A172 (cell line): ENCODE measurements at places on chromosomes 11 and 22. TPM values are rescaled to one million over a fixed set of nuclear protein-coding genes. Genes with fewer than 3 reads are reported as not detected.

The APOL5 gene
- not detected in 2 replicates for total RNA-seq

The ASCL3 gene
- total RNA-seq = not detected in 2 replicates

The PKDREJ gene
- total RNA-seq = under 0.01 TPM in 1 of 2 replicates, not detected in the other

DNA sequence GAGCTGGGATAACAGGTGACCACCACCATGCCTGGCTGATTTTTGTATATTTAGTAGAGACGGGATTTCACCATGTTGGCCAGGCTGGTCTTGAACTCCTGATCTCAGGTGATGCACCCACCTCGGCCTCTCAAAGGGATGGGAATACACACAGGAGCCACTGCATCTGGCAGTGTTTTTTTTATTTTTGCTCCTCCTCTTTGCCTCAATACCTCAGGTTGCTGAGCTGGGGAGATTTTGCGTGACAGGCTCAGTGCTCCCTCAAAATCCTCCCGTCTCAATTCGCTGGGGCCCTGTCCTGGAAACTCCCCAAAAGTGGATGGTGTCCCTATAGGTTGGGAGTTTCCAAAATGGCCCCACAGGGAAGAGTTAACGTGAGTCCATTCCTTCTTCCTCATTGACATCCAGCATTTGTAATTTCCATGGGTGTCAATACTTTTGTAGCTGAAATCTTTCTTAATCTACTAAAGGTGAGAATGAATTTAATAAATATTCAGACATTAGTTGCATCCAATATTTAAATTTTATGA is 71.8 kb downstream of the GGTLC2 start:
- DNase-seq = no peak

GRCh38 chr11:1603629-1604028 is 4.6 kb downstream of the KRTAP5-3 start:
- DNase-seq = no peak

GRCh38 chr11:2571598-2572281 is 126.9 kb downstream of the KCNQ1 start:
- no peak for DNase-seq

- DNase-seq = no peak
These were observed at the start of gene MRPL23 for GRCh38 chr11:1946812-1947484. MRPL23 (plus strand) TSS chr11:1947332; CDS start chr11:1947363, 31 bp downstream.

- DNase-seq = no peak
These were observed 139.3 kb downstream of the FEZ1 start for GRCh38 chr11:125356797-125357196.

DNA sequence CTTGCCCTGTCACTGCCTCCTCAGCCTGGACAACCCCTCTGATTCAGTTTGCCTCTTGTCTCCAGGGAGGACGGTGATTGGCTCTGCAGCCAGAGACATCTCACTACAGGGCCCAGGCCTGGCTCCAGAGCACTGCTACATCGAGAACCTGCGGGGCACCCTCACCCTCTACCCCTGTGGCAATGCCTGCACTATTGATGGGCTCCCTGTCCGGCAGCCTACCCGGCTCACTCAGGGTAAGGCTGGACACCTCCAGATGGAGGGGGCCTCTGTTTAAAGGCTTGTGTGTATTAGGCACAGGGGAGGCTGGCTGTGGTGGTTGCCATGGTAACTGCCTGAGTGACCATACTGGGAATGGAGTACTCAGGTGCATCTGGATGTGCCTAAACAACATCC is 8.6 kb downstream of the PHLDB1 start:
- DNase-seq = no peak

DNA sequence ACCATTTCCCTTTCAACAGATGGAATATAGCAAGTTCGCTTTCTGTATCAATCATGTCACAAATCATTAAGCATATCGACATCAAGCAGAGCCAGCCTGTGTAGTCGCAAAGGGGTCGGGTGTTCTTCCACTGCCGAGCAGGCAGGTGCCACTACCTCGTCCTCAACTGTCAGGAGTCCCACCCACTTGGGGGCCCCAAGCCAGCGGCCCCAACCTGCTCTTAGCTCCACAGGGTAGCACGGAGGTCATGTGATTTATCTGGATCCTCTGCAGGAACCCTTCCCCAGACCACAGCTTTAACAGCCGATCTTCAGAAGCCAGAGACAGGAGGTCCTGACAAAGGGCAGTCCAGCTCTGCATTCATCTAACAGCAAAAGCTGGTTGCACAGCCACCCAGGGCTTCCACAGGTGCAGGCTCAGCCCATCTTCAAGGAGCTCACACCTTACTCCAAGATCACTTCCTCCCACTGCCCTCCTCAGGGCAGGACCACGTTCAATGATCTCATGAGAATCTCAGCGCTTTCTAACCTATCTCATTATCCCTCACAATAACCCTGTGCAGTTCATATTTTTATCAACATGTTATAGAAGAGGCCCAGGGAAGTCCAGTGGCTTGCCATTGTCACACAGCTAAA is 110.2 kb downstream of the TRIM29 start:
- DNase-seq = no peak

DNA sequence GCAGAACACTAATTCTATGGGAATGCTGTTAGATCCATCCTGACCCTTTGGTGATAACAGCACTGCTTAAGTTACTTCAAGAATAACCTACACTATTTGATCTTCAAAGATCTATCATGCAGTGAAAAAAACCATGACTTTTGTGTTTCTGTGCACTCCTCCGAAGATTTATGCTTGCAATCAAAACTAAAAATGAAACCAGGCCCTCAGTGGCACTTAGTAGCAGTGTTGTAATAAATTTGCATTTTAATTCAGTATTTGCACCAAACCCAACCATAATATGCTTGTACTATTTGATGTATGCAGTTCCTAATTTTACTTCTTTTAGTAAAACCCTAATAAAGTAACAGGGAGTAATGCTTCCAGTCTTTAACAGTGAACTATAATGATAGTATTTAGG is 130.7 kb downstream of the SOX6 start:
- DNase-seq = no peak

- DNase-seq = no peak
These were observed 3.2 kb upstream of the PLA2G3 start for GRCh38 chr22:31143537-31143936.

DNA sequence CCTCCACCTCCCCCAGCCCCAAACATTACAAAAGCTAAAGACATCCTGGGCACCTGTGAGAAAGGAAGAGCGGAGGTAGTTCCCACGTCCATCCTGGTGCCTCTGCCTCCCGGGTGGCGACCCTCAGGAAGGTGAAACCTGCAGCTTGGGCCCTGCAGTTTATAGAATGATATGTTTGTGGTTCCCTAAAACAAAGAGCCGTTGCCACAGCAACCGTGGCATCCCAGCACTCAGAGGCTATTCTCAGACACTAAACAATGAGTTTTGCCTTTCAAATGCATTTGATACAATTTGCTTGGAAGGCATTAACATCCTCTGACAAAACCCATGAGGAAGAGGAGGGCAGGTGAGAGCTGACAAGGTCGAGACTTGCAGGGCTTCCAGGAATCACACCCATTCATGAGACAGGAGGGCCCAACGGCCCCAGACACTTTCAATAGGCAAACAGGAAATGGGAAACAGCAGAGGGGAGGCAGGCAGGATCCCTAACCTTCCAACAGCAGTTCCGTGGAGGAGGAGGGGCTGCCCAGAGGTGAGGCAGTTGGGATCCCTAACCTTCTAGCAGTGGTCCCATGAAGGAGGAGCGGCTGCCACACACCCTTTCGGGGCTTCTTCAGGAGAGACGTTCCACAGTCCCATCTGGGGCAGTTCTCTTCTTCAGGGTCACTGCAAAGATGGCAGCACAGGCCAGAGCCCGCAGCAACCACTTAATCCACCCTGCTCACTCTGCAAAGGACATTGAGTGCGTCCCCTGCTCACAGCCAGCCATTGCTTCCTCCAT is 379.2 kb downstream of the SHANK2 start:
- no peak for DNase-seq
